Stimulated activated CD8-positive, alpha-beta memory T cell treated with anti-CD3 and anti-CD28 coated beads, Interleukin-7, amount 100 ng/mL, for 48 hours (primary cell): ENCODE measurements at places on chromosomes 7 and 10.

DNA sequence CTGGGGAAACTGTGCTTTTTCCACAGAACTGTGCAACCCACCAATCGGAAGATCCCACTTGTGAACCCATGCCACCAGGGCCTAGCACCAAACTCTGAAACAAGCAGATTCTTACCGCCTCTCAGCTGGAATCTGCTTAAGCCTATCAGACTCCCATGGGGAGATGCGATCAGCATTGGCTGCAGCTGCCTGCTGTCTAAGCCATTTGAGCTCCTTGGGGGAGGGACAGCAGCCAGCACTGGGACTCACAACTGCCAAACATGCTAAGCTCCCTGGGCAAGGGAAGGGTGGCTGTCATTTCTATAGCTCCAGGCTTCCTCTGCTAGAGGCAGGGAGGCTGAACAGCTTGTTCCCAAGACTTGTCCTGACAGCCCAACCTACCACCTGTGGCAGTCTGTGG is 283.8 kb downstream of the CDK14 start:
- DNase-seq = no peak

DNA sequence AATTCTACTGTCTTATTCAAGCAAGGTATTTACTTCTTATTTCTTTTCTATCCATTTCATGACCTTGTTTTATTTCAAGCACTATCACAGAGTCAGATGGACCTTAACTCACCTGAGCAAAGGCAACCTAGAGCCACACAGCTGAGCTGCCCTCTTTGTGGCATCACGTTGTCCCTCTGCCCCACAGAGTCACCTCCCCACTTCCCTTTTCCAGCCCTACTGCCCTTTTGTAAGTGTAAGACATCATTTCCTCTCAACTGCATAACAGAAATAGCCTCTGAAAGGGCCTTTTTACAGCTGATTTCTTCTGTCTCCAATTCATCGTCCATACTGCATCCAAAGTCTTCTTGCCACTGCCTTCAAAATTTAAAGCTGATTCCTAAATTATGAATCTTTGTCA is 946.0 kb downstream of the NRG3 start:
- no peak for DNase-seq

- no peak for DNase-seq
Measured at GRCh38 chr10:42112331-42113157, 525.8 kb downstream of the ZNF33B start.

DNA sequence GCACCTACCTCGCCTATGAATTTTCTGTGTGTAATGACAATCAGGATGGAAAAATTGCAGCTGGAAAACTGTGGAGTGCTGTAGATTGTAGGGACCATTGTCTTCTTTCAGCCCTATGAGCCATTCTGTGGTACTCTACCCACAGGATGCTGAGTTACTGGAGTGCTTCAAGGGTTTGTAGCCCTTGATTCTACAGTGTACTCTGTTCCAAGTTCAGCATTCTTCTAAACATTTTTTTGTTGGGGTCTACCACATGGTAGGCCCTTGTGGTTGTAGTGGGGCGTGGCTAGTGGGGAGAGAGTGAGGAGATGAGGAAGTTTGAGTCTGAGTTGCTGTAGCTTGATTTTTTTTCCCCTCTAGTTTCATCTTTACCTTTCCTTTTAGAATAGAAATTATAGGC is 33.5 kb downstream of the REEP3 start:
- DNase-seq = peak; percentile 34

DNA sequence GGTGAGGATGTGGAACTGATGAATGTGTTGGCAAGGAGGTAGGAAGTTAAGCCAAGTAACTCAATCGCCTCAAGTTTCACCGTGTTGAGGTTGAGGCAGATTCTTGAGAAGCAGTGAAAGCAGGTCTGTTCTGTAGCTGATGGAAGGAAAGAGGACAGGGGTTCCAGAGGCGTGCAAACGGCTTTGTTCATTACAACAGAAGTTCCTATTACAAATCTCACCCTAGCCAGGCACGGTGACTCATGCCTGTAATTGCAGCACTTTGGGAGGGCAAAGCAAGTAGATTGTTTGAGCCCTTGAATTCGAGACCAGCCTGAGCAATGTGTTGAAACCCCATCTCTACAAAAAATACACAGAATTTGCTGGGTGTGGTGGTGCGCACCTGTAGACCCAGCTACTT is 36.9 kb upstream of the PTF1A start:
- no peak for DNase-seq

GRCh38 chr7:92669616-92670165 is 79.5 kb upstream of the FAM133B start:
- DNase-seq = no peak

DNA sequence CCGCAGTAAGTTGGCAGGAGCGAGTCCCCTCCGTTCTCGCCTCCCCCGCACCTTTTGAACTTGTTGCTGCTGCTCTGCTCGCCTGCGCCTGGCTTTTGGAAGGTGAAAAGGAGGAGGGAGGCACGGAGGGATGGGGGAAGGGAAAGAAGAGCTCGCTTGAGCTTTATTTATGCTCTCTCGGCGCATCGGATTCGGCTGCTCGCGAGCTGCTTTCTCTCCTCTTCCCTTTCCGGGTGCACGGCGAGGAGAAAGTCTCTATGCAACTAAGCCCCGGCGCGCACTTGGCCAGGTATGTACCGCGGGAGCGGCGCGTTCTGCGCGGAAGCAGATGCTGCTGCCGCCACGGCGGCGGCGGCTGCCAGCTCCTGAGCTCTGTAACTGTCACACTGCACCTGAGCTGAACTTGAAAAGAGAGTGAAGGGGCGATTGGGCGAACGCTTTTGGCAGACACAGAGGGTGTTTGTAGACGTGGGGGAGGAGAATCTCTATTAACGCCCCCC is 551 bp downstream of the KCND2 start:
- no peak for DNase-seq

DNA sequence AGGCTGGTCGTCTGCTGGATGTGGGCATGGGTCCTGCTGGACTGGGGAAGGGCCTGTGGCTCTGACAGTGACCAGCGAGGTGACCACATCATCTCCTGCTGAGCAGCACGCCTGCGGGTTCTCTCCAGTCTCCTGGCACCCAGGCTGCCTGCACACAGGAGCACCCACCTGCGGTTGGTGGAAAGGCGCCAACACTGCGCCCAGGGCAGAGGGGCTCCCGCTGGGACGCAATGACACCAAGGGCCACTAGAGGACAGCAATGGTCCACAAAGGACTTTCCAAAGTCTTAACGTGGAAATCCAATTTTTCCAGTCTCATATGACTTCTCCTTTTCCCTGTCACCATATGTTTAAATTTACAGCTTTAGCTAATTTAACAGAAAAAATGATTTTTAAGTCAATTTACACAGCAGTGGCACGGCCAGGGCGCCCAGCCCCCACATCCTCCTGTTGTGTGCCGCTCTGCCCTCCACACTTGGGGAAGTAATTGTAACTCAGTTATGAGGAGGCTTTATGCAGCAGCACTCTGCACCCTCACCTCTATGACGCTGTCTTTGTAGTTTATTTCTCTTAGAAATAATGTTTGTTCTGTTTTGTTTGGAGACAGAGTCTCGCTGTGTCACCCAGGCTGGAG is 38.1 kb downstream of the CFAP46 start:
- DNase-seq = peak; percentile 20

- no peak for DNase-seq
Measured at GRCh38 chr7:1219498-1219897, 13.2 kb upstream of the UNCX start.

- DNase-seq = no peak
Measured at GRCh38 chr10:93435621-93436397, 46.3 kb downstream of the MYOF start.

- no peak for DNase-seq
Measured at GRCh38 chr7:122885583-122886356, 490 bp downstream of the CADPS2 start.

- no peak for DNase-seq
Measured at GRCh38 chr10:60827791-60828488, 49.7 kb downstream of the CDK1 start.

- no peak for DNase-seq
Measured at GRCh38 chr10:113917636-113918035, 63.2 kb downstream of the NHLRC2 start.

DNA sequence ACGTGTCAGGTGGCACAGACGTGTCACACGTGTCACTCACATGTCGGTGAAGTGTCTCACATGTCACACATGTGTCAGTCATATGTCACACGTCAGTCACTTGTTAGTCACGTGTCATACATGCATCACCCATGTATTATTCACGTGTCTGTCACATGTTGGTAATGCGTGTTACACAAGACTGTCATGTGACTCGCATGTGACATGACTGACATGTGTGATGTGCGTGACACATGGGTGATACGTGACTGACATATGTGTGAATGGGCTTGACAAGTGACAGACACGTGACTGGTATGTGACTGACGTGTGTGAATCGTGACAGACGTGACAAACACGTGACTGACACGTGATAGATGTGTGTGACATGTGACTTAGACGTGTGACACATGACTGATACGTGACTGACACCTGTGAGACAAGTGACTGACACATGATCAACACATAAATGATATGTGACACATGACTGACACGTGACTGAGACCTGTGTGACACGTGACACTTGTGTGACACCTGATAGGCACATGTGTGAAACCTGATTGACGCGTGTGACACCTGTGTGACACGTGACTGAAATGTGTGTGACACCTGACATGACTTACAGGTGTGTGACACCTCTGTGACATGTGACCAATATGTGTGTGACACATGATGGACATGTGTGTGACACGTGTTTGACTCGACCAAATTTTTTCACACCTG is 56.1 kb downstream of the ZNF92 start:
- no peak for DNase-seq
